ENCODE measurements at places on chromosomes 11 and 22.

- H3K4me3 ChIP-seq = no peak overlapping the region
- peak; percentile 7 for DNase-seq
- H3K4me1 ChIP-seq = peaks cover 32% of the 10 kb centered on the region
- no peaks in the 10 kb centered on the region for H3K36me3 ChIP-seq
Measured at GRCh38 chr11:61133956-61134662, 27.1 kb downstream of the VPS37C start.

- H3K4me3 ChIP-seq = no peak overlapping the region
- peaks cover 12% of the 10 kb centered on the region for H3K4me1 ChIP-seq
- H3K27ac ChIP-seq = no peak overlapping the region
- H3K27me3 ChIP-seq = peaks cover 16% of the 10 kb centered on the region
- DNase-seq = no peak
Measured at GRCh38 chr11:126451211-126451802, 95.8 kb downstream of the ST3GAL4 start.

DNA sequence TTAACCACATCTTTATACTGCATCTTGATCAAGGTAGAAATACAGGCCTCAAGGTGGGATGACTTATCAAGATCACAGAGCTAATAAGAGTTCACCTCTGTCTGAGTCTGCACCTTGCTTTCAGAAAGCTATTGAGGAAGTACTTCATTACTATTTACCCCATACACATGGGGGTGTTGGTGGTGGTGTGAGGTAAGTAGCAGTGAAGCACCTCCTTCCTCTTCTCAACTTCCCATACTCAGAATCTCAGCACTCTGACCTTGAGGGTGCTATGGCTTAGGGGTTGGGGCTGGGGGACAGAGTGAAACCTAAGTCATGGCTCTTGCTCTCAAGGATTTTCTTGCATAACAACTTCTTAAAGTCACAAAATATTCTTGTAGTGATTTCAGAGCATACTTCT is 56.9 kb downstream of the ME3 start:
- no peak overlapping the region for H3K27ac ChIP-seq
- peaks cover 5% of the 10 kb centered on the region for H3K36me3 ChIP-seq

- H3K27me3 ChIP-seq = peaks cover 6% of the 10 kb centered on the region
- no peak for DNase-seq
- peaks cover 5% of the 10 kb centered on the region for H3K4me1 ChIP-seq
Measured at GRCh38 chr11:115146425-115146824, 357.8 kb downstream of the CADM1 start.

Measured in glutamatergic neuron (in vitro differentiated cells).